ENCODE measurements at places on chromosomes 5 and 9.

DNA sequence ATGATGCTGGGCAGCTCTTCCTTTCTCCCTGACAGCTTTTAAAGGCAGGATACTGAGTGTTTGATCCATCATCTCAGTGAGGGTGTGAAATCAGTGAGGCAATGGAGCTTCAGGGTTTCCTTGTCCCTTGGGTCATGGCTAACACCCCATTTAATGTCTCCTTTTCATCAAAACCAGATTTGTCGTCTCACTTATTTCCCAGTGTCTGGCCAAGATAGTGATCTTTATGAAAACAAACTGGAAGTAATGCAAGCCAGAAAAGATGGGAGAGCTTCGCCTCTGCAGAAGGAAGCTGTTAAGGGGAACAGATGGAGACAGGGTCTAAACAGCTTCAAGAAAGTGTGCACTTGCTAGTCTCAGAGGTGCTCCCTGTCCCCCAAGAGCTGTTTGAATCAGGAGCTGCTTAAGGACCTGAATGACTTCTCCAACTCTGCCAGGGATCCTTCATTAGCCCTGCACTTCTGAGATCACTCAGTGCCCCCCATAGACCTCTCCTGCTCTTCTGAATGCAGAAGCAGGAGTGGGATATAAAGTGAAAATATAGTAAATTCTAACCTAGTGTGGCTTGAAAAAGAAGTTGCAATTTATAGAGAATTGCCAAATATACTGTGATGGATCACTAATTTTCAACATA lies 96.1 kb downstream of the F2RL2 start:
- DNase-seq, result no peak

DNA sequence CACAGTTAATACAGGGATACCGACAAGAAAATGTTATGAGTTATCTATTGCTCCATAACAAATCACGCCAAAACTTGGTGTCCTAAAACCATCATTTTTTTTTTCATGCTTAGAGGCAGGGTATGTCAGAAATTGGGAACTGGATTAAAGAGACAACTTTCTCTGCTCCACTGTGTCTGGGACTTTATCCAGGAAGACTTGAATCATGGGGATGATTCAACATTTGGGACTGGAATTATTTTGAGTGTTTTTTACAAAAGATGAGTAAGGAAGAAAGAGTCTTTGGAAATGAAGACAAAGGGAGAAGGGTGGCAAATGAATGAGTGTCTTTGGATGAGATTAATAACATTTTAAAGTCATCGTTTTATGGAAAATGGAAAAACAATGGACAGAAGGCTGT lies 1883.7 kb upstream of the C9orf72 start:
- no peak for DNase-seq

DNA sequence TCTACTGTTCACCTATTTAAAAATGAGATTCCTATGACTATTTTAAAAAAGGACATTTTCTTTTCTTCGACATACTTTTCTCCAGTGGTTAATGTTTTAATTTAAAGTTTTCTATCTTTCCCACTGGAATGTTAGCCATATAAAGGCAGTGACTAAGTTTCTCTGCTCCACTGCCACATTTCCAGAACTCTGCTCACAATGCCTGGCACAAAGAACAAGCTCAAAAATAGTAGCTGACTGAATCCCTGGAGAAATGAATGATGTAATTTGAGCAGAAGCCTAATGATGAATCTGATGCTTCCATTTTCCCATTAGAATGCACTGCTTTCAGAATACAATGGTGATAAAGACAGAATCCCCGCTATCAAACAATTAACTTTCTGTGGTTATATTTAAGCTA lies 817.8 kb downstream of the MTRR start:
- DNase-seq, result no peak

DNA sequence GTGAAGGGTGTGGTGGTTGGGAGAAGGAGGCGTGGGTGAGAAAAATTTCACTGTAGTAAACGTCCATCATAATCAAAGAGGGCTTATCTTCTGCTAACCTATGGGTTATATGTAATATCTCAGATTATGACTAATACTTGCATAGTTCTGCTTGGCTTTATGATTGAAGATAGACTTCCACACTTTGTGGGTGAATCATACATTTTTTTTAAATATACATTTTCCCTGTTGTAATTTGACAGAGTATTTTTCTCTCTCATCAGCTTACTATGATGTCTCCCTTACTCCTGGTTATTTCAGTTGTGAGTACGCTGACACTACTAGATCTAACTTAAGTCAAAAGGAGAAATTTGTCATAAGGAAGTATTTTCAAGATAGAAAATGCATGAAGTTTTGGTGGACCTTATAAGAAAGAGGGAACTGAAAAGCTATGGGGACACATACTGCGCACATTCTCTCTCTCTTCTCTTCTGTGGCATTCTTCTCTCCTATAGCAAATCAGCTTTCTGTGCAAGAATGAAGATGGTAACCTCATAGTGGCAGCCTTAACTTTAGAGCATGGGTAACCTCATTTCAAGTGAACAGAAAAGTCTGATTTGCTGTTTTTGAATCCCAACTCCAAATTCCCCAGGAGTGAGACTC lies 4.9 kb upstream of the JAK2 start:
- no peak for DNase-seq

DNA sequence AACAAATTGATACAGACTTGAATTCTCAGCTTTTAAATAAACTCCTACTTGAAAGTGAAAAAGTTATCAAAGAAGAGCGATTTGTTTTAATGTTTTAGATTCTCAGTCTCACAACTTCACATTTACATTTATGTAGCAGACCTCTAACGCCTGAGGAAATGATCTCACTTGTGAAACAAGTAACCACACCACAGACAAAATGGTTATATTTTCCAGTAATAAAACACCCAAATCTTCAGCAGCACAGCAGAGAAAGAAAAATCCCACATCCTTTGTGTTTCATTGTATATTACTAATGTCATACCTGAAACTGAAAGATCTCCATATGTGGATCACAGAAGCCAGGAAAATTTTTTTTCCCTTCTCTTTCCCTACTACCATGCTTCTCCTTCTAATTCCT lies 29.8 kb upstream of the GZMA start:
- DNase-seq, result no peak

DNA sequence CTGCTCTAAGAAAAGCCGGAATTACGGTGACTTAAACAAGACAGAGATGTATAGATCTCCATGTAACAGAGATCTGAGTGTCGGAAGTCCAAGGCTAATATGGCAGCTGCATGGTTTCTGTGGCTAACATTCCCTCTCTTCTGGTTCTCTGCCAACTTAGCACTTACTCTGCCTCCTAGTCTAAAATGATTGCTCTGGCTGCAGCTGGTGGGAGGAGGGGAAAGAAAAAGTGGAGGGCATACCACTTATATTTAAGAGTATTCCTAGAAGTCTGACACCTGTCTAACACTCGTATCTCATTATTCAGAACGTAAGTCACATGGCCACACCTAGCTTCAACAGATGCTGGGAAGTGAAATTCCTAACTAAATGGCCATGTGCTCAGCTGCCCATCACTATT lies 551.5 kb upstream of the TLE4 start:
- no peak for DNase-seq
